Esophagus squamous epithelium (tissue), 5 donors: ENCODE measurements at places on chromosomes 7 and 10.

GRCh38 chr7:115679976-115680375, 350.6 kb downstream of the TFEC start:
- no peak for DNase-seq

- DNase-seq, result no peak
Observed at GRCh38 chr7:88480896-88481295, 174.2 kb upstream of the STEAP4 start.

- no peak for DNase-seq
Observed at GRCh38 chr7:65509368-65510186, 135.9 kb downstream of the ZNF92 start.

DNA sequence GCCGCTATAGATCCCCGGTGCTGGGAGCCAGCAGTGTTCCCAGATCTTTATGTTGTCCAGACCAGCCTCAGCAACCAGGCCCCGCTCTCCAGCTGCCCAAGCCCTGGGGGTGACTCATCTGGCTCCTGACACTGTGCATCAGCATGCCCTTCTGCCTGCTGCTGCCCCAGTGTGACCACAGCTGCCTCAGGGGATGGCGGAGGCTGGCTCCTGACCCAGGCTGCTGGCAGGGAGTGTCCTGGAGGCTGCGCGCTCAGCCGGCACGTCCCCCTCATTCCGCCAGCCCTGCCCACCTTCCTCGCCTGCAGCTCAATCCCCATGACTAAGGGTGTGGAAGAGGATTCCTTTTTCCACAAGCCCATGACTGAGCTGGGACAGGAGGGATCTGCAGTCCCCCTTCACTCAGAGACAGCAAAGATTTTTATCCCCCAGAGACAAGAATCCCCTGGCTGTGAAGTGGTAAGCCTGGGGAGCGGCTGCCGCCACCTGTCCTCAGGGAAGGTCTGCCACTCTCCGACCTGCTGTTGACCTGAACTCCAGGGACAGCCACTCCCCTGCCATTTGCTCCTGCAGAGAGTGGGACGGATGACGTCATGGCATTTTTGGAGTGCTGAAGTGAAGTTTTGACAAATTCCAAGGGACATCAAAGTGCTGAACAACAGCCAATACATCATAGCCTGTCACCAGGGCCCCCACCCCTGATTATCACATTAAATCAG, 182.8 kb upstream of the BMPER start:
- DNase-seq, result no peak

- DNase-seq, result no peak
Observed at GRCh38 chr7:94769724-94770123, 113.8 kb upstream of the SGCE start.

- DNase-seq, result no peak
Observed at GRCh38 chr10:126135177-126135576, 238.8 kb downstream of the FANK1 start.

DNA sequence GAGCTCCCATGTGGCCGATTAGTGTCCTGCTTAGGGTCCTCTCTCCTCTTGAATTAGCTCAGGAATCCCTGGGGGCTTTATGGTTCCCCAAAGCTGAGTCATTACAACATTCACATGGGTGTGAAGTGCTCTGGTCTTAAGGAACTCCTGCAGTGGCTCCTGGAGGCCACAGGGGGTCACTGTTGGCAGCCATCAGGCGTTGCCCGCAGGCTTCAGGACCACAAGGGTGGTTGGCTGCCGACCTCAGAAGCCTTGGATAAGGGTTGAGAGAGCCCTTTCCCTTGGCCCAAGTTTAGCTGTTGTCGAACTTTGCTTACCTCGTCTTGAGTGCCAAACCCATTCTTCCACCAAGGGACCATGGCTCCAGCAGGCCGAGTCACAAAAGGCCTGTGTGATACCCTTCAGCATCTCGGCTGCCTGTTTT, 61.7 kb downstream of the SH2D4B start:
- no peak for DNase-seq

GRCh38 chr7:42210779-42211178, 26.2 kb downstream of the GLI3 start:
- DNase-seq, result no peak

DNA sequence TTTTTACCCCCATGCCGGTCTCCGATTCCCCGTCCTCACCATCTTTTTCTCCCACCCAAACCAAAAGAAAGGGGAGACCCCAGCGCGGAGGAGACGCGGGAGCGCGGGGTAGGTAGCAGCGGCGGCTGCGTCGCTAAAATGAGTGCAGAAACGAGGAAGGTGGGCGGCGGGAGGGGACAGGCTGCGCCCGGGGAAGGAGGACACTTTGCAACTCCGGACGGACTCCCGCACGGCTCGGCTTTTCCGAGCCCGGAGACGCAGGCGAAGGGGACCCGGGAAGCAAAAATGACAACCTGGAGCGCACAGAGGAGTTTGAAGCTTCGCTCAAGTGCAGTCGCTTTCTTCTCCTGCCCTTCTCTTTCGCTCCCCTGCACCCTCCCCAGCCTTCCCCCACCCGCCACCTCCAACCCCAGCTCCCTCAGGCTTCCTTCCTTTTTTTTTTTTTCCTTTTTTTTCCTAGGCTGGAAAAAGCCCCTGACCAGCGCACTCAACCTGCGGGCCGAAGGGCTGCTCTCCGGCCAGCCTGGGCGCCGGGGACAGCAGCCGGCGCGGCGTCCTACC, 453 bp downstream of the SFMBT2 start:
- no peak for DNase-seq

DNA sequence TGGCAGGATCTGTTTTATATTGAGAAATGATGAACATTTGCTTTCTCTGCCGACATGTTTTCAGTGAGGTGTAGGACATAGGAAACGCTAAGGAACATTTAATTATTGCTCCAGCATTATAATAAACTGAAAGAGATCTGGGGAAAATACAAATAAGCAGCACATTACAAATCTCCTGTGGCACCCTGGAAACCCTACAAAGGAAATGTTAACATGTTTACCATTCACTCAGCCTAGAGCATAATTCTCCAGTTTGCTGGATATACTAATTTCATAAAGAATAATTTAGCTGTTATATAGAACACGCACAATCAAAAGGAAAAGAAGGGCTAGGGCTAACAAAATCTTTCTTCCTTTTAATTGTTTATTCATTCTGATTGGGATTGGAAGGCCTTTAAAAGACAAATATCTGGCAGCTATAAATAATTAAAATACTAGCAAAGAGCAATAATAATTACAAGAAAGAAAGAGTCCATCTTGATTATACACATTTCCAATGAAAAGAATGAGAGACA, 299.4 kb downstream of the CRPPA start:
- DNase-seq, result no peak

DNA sequence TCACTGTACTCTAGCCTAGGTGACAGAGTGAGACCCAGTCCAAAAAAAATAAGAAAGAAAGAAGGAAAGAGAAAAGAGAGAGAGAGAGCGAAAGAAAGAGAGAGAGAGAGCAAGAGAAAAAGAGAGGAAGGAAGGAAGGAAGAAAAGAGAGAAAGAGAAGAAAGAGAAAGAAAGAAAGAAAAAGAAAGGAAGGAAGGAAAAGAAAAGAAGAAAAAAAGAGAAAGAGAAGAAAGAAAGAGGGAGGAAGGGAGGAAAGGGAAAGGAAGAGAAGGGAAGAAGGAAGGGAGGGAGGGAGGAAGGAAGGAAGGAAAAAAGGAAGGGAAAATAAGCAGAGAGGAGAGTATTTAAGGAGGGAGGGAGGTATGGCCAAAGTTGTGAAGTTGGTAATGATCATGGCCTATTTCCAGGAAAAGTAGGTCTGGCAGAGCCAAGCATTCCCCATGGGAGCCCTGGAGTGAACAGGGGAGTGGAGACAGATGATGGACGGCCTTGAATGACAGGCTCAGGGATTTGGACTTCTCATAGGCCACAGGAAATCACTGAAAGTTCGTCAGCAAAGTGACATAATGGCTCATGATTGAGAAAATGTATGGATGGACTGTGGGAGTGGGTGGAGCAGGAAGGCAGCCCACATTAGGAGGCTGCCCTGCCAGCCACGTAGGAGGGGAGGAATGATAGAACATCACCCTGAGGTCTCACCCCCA, 44.8 kb upstream of the CUX1 start:
- DNase-seq, result no peak

- no peak for DNase-seq
Observed at GRCh38 chr7:108415821-108416536, 40.3 kb downstream of the NRCAM start.

GRCh38 chr10:44581996-44582395, 197.1 kb upstream of the CXCL12 start:
- no peak for DNase-seq

- no peak for DNase-seq
Observed at GRCh38 chr7:102192790-102193189, 93.9 kb upstream of the SH2B2 start.

GRCh38 chr7:129635300-129636029, 23.9 kb downstream of the NRF1 start:
- DNase-seq, result no peak

GRCh38 chr10:75623310-75624093, 192.1 kb downstream of the LRMDA start:
- no peak for DNase-seq

- DNase-seq, result no peak
Observed at GRCh38 chr10:62025134-62025794, 123.8 kb downstream of the ARID5B start.

GRCh38 chr7:35386816-35387706, 133.2 kb upstream of the TBX20 start:
- no peak for DNase-seq

DNA sequence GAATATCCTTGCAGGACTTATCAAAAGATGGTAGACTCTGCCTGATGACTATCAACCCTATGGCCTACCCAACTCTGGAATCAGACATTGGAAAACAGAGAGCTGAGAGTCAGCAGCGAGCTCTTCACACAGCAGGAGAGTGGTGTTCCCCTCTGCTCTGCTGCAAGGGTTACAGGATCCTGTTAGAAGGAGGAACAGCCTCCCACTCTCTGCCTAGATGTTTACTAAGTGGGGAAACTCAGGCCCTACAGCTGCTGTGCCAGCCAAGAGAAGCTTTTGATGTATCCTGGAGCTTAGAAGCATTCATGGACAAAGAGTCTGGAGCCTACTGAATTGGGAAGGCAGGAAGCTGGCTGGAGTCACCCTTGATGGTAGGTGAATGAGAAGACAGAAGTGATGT, 104.6 kb downstream of the ABLIM1 start:
- no peak for DNase-seq

DNA sequence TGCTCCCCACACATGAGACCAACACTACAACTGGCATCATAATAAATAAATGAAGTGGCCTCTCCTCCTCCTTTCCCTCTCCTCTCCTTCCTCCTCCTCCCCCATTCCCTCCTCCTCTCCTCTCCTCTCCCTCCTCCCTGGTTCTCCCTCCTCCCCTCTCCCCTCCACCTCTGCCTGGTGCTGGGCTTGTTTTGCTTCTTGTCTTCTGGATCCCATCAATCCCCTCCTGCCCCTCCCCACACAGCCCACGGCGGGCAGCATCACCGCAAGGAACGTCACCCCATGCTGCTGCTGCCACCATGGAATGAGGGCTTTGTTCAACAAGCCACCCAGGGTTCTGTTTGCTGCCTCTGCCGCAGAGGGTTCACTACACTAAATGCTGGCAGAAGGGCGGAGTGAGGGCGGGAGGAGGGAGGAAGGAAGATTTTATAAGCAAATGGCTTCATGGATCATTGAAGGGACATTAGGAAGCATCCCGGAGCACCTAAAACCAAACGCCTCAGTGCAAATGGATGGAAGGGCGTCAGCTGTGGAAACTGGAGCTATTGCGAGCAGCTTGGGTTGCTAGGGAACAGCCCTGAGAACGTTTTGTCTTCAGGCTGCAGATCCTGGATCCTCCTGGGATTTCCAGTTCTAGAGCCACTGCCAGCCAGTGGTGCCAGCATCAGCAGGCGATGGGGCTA, 379.7 kb upstream of the ZMIZ1 start:
- DNase-seq, result no peak

DNA sequence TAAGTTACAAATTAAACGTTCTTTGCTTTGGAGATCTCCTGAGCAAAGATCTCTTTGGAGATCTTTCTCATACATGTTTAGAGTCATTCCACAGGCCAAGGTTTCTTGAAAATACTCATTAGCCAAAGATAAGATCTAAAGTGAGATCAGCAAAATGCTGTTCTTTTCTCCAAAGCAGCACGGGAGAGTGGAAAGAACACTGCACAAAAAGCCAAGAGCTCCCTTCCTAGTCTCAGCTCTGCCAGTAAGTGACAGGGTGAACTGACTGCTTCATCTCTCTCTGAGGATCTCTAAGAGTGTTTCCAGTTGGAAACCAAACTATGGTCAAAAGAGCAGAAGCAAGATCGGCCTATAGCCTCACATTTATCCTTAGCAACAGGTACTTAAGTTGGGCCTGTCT, 168.4 kb upstream of the ASAH2 start:
- no peak for DNase-seq

DNA sequence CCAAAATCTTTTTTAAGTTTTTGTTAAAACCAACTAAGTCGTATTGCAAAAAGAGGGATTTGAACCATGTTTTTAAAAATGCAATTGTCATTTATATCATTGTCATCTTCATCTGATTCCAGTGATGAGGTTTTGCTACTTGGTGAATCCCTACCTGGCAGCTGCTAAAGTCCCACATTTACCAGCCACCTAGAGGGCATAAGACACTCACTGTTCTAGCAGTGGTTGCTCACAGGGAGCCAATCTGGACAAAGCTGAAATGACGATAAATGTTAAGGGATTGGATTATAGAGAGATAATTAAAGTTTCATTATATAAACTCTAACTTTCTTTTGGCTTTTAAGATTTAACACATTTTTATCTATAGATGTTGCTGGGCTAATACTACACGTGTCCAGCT, 18.7 kb downstream of the KIFBP start:
- DNase-seq, result no peak

- no peak for DNase-seq
Observed at GRCh38 chr7:104176332-104176731, 31.5 kb downstream of the ORC5 start.

- no peak for DNase-seq
Observed at GRCh38 chr7:158740657-158741293, 36.2 kb upstream of the NCAPG2 start.
